ENCODE measurements at places on chromosomes 16 and 17.

- no peak for DNase-seq
Observed at GRCh38 chr17:80783971-80784370, 207.7 kb upstream of the CHMP6 start.

DNA sequence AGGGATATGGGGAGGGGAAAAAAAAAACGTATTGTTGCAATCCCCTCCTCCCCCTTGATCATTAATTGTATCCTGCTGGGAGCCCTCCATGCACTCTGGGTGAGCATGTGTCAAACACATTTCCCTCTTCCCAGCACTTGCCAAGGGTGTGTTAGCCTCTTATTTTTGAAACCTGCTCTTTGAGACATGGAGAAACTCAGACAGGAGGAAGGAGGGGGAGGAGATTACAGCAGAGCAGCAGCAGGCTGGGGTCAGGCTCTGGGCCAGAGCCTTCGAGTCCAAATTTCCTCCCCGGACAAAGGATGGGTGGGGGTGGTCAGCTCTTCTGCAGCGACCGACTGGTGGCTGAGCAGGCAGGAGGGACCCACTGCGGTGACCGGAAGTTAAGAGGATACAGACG lies 64.7 kb downstream of the SOX9 start:
- DNase-seq, result peak; percentile 18

- DNase-seq, result no peak
Observed at GRCh38 chr17:36992701-36993100, 43.9 kb downstream of the AATF start.

GRCh38 chr17:67448449-67448848 lies 71.4 kb downstream of the PITPNC1 start:
- no peak for DNase-seq

GRCh38 chr17:7903154-7904103 lies 12.7 kb downstream of the RNF227 start:
- DNase-seq, result no peak

- no peak for DNase-seq
Observed at GRCh38 chr16:80564394-80564793, 23.6 kb downstream of the DYNLRB2 start.

DNA sequence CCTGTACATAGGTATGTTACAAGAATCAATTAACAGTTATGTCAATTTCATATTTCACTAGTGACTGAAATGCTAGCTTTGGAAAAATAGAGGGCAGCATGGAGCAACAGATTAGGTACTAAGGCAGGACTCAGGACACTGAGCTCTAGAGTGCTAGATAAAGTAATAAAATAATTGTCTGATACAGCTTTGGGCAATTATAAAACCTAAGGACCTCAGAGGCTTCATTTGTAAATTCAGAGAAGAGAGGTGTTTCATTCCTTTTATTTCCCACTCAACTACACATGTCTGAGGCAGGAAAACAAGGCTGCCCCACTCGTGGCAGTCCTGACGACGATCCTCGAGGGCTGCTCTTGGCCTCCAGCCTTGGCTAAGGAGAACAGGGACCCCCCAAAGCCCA lies 81.5 kb downstream of the CA4 start:
- no peak for DNase-seq

GRCh38 chr16:10851512-10851911 lies 25.5 kb upstream of the CIITA start:
- no peak for DNase-seq

DNA sequence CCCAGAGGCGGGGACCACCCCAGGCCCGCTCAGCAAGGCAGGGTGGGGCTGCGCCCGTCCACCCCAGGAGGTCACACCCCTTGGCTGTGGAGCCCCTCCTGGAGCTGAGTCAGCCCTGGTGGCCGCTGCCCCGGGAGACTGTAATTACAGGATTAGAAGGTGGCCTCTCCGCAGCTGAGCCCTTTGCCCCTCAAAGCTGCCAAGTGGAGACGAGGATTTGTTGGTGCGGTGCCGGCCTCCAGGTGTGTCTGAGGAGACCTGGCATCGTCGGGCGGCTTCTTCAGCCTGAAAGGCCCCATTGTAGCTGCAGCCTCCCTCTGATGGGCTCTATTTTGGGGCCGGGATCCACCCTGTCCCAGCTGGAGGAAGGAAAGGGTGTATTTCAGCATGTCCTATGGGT lies 22.7 kb upstream of the SPNS2 start:
- no peak for DNase-seq

DNA sequence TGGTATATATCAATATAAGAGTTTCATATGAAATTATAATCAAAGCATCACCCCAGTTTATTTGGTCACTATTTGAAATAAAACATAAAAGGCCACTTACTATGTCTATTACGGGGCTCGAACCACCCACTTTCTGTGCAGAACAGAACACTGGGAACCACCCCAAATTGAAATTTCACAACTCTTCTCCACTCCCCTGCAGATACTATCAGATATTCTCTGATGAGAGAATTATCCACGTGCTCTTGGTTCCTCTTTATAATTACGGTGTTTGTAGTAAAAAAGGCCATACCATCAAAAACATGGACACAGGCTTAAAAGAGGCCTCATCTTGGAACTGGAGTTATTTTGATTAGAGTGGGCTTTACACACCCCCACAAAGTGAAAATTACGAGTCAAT lies 82.8 kb downstream of the WDR59 start:
- no peak for DNase-seq

GRCh38 chr16:66477028-66477515 lies 50.0 kb downstream of the BEAN1 start:
- DNase-seq, result no peak

- peak; percentile 99 for DNase-seq
Observed at GRCh38 chr16:87201052-87201451, 116.1 kb downstream of the C16orf95 start.

DNA sequence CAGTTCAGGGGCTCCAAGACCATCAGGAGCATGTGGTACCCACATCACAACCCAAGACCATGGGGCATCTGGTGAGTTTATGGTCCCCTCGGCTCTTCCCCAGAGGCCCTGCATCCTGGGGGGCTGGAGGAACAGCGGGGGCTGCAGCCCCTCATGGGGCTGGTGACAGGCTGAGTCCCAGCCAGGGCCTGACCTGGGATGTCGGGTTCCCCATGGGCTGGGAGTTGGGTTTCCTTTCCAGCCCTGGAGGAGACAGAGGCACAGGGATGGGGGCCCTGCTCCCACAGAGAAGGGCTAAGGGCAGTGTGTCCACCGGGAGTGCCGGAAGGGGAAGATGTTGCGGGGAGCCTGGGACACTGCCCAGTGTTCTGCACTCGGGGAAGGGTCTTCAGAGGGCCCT lies 82.4 kb downstream of the GOSR1 start:
- DNase-seq, result no peak

GRCh38 chr17:62717889-62718288 lies 90.2 kb downstream of the MARCHF10 start:
- no peak for DNase-seq

DNA sequence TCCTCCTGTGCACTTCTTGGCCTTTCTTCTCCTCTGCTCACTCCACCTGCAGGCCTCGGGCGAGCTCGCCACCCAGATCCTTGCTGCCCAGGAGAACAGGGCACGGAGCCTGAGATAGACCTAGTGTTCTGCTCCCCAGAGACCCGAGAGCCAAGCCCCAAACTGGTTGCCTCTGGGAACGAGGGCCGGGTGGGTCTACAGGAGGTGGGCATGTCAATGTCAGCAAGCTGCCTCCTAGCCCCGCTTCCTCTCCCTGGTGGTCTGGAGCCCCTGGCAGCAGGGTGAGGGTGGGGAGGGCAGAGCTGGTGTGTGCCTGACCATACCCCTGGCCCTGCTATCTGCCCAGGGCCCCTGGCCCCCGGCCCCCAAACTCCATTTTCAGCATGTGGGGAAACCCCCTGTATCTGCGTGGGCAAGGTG lies 841 bp upstream of the NDRG4 start:
- DNase-seq, result no peak

DNA sequence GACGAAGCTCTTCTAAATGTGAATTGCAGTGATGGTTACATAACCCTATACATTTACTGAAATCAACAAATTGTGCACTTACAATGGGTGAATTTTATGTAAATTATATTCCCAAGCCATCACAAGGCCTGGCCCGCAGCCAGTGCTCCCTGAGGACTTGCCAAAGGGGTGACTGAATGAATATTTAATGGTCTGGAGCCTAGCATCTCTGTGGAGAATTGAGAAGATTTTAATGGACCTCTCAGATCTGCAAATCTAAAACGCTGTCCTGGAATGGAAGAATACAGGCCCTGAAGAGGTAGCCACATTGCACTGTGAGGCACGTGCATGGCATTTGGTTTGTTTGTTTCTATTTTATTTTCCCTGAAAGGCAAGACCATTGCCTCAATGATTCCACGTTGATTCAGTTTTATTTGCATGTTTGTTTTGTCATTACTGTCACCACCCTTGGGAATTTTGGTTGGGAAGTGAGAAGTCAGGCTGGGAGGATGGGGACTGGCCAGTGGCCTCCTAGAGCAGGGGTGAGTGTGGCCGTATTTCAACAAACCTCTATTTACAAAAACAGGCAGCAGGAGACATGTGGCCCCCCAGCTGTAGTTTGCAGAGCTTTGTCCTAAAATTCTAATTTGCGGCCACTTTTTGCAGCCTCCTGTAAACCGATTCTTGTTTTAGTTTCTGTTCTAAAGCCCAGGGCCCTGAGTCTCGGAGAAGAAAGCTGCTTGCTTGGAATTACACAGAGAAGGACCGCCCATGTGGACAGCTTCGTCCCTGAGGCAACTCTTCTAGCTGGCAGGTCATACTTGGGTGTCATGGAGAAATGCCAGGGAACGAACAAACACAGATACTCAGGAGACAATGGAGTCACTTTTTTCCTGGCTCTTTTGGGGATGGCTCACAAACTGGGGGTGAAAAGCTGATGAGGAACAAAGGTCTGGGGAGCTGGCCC lies 40.5 kb upstream of the GCSH start:
- no peak for DNase-seq

GRCh38 chr17:13753154-13753553 lies 151.4 kb upstream of the HS3ST3A1 start:
- no peak for DNase-seq

DNA sequence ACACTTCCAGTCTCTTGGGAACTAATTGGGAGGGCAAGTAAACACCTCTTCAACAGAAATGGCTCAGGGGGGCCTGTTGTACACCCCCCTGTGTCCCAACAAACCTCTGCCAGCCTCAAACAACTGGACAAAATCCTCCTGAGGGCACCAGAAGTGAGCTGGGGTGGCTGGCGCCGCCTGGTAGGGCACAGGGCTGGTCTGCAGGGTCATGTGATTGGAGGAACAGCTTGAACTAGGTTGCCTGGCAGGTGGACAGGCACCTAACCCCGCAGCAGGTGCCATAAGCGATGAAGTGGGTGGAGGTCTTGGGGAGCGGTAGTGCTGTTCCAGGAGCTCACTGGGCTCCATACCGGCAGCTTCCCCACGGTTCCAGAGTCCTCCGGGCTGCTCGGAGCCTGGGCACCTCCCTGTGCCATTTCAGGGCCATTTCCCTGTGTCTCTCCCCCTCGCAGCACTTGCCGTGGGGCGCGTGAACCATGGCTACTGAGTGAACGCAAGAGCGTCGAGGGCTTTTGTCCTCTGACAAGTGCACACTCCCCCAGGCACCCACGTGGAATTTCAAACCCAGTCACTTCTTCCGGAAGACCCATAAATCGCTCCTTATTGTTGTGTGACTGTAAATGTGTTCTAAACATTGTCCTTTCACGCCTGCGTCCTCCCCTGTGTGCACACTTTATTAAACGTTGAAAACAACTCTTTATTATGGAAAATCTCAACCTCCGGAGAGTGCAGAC lies 101.5 kb downstream of the SEC14L1 start:
- DNase-seq, result no peak

DNA sequence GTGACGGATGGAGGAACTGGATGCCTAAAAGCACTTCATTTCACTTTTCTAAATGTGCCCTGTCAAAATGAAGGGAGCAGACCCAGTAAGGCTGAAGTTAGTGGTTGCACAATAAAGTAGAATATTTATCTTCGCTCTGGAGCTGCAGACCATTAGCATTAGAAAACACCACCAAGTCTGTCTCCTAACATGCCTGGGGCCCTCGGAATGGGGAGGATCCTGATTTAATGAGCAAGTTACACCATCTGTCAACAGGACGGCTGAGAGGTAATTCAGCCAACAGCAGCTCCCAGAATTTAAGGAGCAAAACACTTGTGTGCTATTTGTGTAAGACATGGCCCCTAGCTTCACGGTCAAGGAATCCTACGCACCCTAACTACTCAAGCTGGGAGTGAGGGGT lies 22.3 kb downstream of the CA10 start:
- DNase-seq, result no peak

DNA sequence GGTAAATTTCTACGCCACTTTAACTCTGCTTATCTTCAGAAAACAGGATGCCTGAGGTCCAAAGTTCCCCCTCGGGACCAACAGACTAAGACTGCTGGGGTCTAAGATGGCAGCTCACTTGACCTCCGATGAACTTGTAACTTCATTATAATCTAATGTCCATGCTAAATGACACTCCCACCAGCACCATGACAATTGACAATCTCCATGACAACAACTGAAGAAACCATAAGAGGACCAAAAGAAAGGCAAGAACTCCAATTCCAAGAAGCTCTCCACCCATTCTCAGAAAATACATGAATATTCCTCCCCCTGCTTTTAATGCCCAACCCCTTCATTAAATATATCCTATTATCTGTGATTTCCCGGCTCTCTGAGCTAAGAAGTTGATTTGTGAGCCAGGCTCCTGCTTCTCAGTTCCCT lies 7.5 kb downstream of the CCL4 start:
- DNase-seq, result no peak

DNA sequence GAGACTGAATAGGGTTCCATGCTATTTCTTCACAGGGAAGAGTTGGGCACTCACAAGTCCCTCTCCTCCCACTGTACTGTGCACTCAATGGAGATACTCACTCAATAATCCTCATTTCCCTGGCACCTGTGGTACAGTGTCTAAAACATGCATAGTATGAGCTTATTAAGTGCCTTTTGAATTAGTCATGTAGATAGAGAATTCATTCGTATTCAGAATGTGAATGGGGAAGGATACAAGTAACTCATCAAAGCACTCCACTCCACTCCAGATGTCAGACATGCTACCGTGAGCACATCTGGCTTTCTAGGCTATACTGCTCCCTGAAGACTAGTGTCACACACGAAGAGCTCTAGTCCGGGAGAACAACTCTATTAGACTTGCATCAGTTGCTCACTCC lies 6.3 kb downstream of the C17orf75 start:
- DNase-seq, result peak; percentile 67

GRCh38 chr16:16092925-16093627 lies 130.2 kb downstream of the ABCC6 start:
- DNase-seq, result no peak

GRCh38 chr17:21689604-21690003 lies 2.7 kb upstream of the KCNJ18 start:
- DNase-seq, result peak; percentile 53

DNA sequence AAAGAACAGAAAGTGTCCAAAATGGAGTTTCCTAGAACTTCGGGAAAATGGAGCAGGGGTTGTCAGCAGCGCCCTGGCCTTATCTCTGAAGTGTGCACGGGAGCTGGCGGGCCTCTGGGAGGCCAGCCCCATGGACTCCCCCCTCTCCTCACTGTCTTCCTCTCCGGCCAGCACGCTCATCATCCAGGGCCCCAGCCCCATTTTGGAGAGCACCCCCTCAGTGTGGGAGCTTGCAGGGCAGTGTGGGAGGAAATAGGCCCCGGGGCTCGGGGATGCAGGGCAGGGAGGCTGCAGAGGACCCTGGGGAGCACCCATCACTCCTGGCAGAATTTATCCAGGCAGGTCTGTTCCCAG lies 4.9 kb upstream of the PABPN1L start:
- DNase-seq, result no peak

GRCh38 chr17:42333053-42333452 lies 44.8 kb downstream of the STAT5A start:
- no peak for DNase-seq

- no peak for DNase-seq
Observed at GRCh38 chr16:20925751-20926150, 25.2 kb downstream of the LYRM1 start.
